ENCODE measurements at places on chromosomes 12 and 14.

GRCh38 chr12:13195785-13196129 lies 769 bp upstream of the EMP1 start:
- no peak for DNase-seq

DNA sequence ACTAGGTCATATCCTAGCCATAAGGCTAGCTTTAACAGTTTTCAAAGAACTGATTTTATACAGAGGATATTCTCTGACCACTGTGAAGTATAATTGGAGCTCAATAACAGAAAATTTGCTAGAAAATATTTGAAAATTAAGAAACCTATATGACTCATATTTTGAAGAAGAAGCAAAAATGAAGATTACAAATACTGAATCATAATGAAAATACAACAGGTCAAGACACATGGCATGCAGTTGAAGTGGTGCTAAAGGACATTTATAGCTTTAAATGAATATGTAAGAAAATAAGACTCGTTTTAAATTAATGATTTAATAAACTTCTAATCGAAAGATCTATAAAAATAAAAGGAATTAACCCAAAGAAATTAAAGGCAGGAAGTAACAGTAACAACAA lies 1234.6 kb downstream of the SLC16A7 start:
- DNase-seq = no peak

DNA sequence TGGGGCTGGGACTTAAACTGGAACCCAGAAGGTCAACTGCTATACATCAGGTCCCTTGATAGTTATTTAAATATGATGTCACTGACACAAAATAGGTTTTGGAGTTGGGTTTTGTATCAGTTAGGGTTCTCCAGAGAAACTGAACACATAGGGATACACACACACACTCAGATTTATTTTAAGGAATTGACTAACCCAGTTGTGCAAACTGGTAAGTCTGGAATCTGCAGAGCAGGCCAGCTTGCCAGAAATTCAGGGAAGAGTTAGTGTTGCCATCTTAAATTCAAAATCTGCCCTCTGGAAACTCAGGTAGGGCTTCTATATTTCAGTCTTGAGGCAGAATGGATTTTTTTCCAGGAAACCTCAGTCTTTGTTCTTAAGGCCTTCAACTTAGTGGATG lies 36.9 kb downstream of the MAPK1IP1L start:
- no peak for DNase-seq

DNA sequence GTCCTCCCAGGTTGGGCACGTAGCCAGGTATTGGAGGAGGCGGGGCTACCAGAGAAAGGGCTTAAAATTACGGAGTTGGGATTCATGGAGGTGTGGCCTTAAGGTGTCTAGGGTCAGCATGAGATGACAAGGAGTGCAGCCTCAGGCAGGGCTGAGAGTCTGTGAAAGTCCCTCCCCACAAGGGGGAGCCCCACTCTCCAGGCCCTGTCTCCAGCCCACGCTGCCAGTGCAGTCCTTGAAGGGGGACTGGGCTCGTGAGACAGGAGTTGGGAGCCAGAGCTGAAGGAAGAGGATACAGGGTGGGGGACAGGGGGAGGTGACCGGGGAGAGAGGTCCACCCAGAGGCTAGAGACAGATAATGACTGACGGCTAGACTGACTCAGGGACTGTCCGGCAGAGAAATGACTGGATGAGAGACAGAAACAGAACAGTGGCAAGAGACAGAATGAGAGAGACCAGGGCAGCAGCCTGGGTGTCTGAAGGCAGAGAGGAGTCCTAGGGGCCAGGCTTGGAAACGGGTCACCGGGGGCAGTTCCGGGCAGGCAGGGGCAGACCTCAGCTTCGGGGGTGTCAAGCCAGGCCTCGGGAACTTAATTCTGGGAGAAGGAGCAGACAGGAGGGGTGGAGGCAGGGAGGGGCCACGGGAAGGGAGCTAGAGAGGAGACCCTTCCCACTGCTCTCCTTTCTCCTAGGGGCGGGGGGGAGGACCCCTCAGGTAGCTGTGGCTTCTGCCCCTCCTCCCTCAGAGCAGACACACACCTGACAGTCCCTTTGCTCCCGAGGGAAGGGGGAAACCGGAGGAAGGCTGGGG lies 970 bp downstream of the CDH24 start:
- DNase-seq = no peak

- DNase-seq = no peak
Observed at GRCh38 chr12:25625146-25625545, 72.1 kb upstream of the LMNTD1 start.

DNA sequence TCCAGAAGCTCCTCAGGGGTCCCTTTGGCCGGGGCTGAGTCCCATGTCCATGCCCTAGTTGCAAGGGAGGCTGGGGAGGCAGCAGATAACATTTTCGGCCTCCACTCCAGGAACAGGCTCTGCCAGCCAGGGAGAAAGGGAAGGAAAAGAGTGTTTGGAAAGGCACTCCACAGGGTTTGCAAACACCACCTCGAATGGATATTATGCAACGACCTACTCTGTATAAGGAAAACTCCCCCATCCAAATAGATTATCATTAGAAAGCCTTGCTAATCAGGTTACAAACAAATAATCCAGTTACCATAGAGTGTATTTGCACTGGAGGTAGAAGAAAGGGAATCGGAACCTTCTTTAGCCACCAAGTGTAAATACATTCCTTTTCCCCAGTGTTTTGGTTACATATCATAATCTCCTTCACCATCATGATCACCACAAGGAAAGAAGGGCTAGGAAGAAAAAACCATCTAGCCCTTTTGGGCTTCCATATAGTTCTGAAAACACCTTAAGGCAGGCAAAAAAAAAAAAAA lies 40.4 kb downstream of the TMCC3 start:
- DNase-seq = no peak

DNA sequence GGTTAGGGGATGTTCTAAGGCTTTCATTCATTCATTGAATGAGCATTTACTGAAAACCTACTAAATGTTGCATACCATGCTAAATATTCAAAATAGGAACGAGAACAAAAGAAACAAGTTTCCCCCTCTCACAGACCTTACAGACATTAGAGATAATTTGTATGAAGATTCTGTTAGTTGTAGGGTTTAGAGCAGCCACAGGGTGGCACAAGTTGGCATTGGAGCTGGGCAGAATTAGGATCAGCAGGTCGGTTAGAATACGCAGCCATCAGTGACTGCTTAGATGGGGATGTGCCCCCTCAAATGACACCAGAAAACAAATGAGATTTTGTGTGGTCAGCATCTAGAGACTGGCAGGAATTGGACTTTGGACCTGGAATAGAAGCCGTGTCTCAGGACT lies 166.3 kb upstream of the DAAM1 start:
- DNase-seq = no peak

DNA sequence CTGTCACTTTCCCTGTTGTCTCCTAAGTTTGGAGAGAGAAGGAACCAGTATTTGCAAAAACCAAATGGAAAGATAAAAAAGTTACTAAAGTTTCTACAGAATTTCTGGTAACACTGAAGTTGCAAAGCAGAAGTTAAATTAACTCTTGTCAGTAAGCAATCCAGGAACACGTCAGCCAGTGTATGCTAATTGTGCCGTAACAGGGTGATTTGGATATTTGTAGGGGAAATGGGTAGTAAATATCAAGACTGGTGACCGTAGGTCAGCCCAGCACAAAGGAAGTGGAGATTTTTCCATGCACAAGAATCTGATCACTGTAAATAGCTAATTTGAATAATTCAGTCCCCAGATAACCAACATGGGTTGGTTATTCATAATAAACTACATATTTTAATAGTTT lies 2.3 kb downstream of the CDKN1B start:
- no peak for DNase-seq

- DNase-seq = no peak
Observed at GRCh38 chr14:91159906-91160305, 46.0 kb downstream of the DGLUCY start.

DNA sequence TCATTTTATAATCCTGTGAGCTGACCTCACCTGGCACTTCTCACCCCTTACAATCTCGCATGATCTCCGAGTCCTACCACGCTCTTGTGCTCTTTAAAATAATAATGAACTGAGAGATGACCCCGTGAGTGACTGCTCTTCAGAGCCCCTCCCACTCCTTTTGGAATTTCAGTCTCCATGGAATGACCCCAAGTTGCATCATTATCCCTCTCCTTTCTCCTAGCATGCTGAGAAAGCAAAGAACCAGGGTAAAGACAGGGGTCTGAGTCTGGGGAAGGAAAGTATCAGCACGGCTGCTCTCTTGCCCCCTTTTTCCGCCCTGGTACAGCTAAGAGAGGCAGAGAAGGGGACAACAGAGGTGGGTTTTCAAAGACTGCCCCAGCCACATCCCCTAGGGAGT lies 178.3 kb upstream of the PLEKHA5 start:
- no peak for DNase-seq

- DNase-seq = no peak
Observed at GRCh38 chr12:26122061-26122680, 2.7 kb downstream of the BHLHE41 start.
